CD8-positive, alpha-beta T cell (primary cell): ENCODE measurements at places on chromosomes 7 and 10.

- DNase-seq, result no peak
Observed at GRCh38 chr10:116587878-116588591, 2.7 kb upstream of the PNLIPRP1 start.

GRCh38 chr7:10401793-10402192 is 571.9 kb upstream of the PHF14 start:
- DNase-seq, result no peak

- no peak for DNase-seq
Observed at GRCh38 chr7:129264534-129264933, 39.7 kb downstream of the AHCYL2 start.

- no peak for DNase-seq
Observed at GRCh38 chr7:4999369-4999950, 40.5 kb upstream of the MMD2 start.

DNA sequence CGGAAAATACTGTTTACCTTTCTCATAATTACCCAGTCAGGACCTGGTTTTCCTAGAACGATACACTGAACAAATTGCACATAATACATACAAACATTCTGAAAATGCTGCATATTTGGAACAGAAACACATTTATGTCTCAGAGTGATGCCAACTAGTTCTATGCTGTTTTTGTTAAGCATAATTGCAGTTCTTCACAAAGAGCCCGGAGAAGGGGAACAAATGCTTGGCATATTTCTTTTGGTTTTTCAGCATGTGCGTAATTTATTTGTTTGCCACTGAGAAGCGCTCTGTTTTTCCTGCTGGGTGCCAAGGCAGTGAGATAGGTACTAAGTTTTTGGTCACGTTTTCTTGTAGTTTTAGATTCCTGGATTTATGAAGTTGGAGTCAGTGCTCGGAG is 181.0 kb upstream of the MDFIC start:
- no peak for DNase-seq

- DNase-seq, result no peak
Observed at GRCh38 chr10:34696423-34696822, 118.7 kb downstream of the PARD3 start.

DNA sequence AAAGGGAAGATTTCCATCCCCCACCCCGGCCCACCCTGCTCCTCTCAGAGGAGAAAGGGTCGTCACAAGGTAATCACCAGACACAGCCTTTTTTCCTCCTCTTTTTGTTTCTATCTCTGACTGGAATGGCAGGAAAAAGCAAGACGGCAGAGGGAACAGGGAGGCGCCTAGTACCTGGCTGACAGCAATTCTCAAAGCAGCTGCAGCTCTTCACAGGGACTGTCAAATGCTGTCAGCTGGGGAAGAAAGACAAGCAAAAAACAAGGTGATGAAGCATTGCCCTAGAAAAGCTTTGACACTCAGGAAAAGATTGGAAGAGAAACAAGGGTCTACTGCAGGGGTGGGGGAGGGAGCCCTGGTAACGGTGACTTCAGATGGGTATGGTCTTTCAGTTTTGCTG is 52.7 kb downstream of the GNA12 start:
- DNase-seq, result no peak

GRCh38 chr10:70838270-70838805 is 22.6 kb downstream of the SGPL1 start:
- no peak for DNase-seq

DNA sequence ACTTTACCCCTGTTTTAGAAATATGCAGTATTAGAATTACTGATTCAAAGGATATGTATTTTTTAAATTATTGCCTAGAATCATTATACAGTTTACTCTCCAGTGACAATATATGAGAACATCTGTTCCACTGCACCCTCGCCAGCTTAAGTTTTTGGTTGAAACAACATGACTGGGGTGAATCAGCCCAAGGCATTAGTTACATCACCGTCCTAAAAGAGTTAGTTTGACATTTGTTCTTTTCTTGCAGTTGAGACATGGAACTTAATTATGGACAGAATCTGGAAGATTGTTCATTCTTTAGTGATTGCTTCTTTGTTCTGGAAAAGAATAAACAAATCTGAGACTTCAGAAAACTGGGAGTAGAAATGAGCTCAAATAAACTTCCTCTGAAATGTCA is 167.3 kb upstream of the DKK1 start:
- no peak for DNase-seq

DNA sequence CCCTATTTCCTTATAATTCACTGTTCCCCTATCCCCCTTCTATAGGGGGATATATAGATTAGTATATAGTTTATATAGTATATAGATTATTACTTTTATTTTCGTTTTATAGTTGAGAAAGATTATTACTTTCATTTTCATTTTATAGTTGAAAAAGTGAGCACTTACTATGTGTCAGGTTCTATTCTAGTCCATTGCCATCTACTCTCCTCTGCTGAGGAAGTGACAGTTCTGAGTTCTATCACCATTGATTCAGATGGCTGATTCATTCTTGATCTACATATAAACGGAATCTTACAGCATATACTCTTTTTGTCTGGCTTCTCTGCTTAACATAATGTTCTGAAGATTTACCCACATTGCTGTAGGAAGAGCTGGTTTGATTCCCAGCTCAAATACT is 20.7 kb upstream of the CAV2 start:
- no peak for DNase-seq

GRCh38 chr7:83486536-83486935 is 162.4 kb downstream of the SEMA3E start:
- no peak for DNase-seq

DNA sequence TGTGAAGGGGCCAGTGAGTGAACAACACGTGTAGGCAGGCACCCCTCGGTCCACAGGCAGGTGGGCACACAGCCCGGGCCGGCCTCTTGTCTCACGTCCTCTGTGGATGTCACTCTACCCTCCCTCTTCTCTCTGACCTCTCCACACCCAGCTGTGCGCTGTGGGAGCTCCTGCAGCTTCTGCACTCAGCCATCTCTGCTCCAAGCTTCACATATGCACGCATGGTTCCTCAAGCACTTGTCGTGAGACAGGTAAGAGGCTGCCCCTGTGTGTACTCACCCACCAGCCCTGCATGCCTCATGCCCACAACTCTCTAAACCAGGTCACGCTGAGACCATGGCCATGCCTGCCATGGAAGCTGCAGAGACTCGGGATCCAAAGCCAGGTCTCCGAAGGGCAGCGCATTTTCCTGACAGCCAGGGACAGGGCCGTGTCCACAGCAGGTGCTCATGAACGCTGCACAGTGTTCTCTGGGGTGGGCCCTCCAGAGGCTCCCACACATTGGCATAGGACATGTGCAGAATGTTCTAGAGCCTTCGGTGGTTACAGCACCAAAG is 477.5 kb downstream of the PTPRN2 start:
- no peak for DNase-seq
